ENCODE measurements at places on chromosomes 12 and 14.

DNA sequence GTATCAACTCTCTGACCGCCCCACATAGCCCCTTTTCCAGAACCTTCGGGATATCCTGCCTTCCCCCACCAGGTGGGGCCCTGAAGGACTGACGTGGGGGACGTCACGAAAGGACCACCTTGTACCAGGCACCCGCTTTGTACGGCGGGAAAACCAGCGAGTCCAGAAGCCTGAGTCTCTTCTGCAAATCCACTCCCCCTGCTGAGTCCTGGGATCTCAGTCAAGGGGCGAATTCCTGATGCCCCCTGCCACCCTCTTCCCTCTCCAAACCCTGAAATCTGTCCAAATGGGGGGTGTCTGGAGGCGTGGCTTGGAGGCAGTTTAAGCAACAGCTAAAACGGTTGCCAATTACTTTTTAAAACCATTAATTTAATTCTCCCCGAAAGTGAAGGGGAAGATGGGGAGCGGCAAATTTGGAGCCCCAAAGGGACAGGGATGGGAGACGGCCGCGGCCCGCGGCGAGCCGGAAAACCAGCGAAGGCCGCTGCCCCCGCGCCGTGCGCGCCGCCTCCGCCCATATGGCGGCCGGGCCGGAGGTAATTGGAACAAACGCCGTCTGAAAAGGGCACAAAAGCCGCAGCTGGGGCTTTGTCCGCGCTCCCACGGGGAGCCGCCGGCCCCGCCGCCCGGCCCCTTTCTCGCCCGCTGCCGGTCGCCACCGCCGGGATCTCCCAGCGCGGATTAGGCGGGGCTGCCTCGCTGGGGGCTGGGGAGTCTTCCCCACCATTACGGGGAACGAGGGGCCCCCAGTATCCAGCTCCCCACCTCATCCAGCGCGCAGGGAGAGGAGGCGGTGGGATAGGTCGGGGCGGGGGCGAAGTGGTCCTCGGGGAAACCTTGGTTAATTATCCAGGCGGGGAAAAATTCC, 6.6 kb downstream of the LHX5 start:
- DNase-seq, result no peak

GRCh38 chr12:112486361-112486760, 67.6 kb downstream of the PTPN11 start:
- DNase-seq, result no peak

GRCh38 chr12:2064071-2064507, 11.3 kb downstream of the CACNA1C start:
- no peak for DNase-seq

DNA sequence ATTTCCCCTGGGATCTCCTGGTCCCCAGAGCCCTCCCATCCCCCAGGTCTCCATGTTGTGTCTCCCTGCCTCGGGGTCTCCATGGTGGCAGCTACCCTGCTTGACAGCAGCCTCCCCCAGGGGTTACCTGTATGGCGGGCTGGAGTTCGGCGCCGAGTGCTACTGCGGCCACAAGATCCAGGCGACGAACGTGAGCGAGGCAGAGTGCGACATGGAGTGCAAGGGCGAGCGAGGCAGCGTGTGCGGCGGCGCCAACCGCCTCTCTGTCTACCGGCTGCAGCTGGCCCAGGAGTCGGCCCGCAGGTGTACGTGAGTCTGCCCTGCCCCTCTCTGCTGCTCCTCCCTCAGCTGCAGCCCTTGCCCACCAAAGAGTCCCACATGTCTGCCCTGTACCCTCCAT, 80.9 kb downstream of the WSCD2 start:
- no peak for DNase-seq

DNA sequence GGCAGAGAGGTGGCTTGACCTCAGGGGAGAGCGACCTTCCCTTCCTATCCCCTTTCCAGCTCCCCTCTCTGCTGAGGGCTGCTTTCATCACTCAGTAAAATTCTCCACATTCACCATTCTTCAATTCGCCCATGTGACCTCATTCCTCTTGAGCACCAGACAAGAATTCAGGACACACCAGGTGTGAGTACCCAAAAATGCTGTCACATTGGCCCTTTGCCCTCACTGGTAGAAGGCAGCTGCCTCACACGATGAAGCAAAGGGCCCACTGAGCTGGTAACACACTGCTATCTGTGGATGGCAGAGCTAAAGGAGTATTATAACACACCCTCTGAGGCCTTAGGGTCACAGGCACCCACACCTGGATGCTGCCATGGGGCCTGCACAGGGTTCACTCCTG, 59.7 kb downstream of the SSH1 start:
- no peak for DNase-seq

- no peak for DNase-seq
These were observed 43.3 kb downstream of the SLC24A4 start for GRCh38 chr14:92366237-92366636.

DNA sequence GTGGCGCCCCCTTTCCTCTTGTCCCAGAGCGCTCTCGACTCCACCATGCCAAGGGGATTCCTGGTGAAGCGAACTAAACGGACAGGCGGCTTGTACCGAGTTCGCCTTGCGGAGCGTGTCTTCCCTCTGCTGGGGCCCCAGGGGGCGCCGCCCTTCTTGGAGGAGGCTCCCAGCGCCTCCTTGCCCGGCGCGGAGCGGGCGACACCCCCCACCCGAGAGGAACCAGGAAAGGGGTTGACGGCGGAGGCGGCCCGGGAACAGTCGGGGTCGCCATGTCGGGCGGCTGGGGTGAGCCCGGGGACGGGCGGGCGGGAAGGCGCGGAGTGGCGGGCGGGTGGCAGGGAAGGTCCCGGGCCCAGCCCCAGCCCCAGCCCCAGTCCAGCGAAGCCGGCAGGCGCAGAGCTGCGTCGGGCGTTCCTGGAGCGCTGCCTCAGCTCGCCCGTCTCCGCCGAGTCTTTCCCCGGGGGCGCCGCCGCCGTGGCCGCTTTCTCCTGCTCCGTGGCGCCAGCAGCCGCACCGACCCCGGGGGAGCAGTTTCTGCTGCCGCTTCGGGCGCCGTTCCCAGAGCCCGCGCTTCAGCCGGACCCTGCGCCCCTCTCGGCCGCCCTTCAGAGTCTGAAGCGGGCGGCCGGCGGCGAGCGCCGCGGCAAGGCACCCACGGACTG, 376 bp downstream of the INSM2 start:
- no peak for DNase-seq

DNA sequence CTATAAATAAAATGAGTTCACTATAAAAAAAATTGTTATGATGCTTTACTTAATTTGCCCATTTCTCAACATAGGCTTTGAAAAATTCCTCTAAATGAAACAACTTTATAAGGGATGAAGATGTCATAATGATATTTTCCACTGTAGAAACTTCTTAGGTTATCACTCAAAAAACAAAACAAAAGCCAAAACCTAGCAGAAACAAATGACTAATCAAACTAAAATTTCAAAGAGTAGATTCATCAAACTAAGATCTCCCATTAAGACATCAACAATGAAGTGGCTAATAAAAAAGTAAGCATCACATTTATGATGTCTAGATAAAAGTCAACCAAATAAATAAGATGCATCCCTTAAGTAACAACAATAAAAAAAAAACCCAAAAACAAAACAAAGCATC, 36.9 kb upstream of the TTC7B start:
- no peak for DNase-seq

DNA sequence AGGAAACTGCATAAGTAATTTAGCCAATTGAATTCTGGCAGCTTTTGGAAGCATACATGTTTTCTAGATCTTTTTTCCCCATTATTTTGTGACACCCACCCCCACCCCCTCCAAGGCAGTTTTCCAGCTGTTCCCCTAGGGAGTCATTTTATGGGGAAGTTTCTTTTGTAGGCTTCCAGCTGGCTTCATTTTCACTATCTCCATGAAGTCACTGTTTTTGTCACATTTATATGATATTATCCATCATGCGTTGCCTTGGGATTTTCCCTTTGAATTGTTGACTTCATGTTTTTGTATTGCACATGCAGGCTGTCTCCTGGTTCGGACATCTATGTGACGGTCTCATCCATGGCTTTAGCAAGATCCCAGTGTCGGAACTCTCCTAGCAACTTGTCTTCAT, 233.6 kb upstream of the RGS6 start:
- DNase-seq, result no peak

GRCh38 chr14:33081259-33081658, 142.6 kb downstream of the NPAS3 start:
- no peak for DNase-seq

DNA sequence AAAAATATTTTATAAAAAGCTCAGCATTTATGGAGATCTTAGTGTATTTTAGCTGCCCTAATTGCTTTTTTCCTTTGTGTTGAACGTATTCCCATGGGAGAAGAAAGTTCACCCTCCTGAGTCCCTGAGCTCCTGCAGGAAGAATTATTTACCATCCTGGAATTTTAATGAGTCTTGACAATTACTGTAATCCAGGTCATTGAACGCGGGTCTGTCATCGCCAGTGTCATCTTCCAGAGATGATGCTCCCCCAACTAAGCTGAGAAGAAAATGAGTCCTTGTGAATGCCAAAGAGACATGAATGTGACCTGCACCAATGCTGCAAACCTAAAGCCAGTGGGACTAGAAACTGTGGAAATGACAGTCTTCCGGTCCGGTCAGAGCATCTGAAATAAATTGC, 129.5 kb downstream of the FBXL14 start:
- DNase-seq, result no peak

DNA sequence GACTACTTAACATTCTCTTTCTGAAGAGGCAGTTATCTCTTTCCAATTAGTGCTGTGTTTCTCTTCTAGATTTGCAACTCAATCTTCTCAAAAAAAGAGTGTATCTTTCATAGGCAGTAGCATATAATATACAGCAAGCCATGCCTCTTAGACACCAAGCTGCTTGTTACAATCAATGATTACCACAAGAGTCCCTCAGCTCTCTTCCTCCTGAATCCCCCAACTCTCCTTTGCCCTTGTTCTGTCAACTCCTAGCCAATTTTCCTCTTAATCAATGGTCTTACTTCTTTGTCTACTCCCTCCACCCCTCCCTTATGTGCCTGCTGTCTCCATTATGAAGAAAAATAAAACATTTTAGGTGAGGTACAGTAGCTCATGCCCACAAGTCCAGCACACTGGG, 2.6 kb downstream of the TMTC1 start:
- DNase-seq, result no peak

DNA sequence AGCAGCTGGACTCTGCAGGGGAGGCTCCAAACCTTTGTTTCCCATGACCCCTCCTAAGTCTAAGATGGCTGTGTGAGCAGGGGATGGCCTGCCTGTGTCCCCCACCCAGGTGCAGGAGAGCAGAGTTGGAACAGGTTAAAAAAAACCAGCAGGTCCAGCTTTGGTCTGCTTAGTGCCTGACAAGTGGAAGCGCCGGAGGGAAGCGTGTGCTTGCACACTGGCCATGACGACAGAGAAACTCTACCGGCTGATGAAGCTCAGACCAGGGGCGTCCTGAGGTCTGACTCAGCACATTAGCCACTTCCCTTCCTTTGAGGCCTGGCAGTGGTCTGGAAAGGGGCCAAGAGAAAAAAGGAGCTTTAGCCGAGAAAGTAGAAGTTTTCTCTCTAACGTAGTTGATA, 280.1 kb downstream of the VRK1 start:
- peak; percentile 13 for DNase-seq

GRCh38 chr14:66939409-66939808, 249.8 kb upstream of the GARIN2 start:
- no peak for DNase-seq

DNA sequence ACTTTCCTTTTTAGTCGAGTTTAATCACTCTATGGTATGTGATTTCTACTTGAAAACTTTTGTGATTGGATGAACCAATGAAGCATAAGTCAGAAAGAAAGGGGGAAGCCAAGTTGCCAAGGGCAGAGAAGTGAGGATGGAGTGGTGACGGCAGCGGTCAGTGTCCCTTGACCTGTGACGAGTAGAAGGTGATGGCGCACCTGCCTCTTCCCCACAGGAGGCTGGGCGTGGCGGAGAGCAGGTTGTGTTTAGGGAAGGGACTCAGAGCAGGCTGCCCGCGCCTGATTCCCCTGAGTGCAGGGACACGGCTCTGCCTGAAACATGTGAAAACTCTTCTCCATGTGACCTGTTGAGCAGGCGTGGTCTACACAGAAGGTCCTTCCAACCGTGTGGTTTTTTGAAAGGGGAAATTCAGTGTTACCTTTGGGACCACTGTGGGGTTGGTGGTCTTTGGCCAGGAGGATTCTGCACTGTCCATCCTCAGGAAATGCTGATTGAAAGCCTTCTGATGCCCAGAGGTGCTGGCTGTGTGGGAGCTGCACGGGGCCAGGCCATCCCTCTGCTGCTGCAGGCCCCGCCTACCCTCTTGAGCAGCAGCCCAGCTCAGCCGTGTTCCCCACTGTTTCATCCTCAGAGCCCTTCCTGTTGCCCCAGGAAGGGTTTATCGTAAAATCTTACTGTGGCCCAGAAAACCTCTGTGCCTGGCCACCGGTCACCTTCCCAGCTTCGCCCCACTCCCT, 23.5 kb upstream of the AMN start:
- DNase-seq, result no peak

GRCh38 chr12:58453306-58453705, 467.0 kb downstream of the LRIG3 start:
- no peak for DNase-seq

DNA sequence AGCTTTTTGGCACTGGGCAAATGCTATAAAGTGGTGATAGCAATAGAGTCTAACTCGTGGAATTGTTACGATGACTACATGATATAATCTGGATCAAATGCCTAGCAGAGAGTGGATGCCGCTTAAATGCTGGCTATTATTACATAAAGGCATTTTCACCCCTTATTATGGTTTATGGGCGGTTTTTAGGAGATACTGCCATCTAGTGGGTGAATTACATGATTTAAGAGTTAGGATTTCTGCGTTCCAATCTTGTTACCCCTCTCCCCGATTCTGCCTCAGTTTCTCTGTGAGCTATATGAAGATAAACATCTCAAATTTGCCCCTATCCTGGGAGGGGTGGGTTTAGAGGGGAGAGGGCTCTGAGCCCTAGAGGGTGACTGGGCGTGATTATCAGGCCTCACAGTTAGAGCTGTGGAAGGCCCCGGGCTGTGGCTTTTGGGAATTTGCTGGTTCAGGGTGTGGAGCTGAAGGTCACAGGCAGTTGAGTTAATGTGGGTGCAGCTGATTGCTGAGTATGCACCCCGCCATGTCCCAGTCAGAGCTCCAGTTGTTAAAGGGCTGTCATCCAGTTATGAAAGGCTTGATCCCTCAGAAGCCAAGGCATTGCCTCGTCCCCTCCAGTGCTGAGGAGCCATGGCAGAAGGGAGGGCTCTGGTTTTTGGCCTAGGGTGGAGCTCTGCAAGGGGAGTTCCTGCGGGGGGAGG, 14.4 kb downstream of the CLSTN3 start:
- peak; percentile 48 for DNase-seq

DNA sequence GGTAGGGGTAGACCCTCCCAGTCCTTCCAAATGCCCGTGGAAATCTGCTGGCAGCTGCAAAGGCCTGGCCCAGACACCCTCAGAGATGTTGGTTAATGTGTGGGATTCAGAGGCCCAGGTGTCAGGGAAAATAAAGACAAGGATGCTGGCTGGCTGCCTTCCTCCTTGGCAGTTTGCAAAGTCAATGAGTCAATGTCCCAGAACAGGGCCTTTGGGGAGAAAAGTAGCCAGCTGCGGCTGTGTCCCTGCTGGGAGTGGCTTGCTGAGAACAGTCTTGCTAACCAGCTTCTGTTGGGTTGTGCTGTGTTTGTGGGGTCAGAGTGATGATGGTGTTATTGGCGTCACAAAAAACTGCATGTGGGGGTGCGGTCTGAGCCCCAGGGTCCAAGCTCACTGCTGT, 29.2 kb downstream of the GLRX5 start:
- DNase-seq, result no peak

- DNase-seq, result peak; percentile 71
These were observed 327.3 kb upstream of the TMTC1 start for GRCh38 chr12:30110958-30111586.

Data from COLO829 (cell line).